Cardiac fibroblast (primary cell): ENCODE measurements at places on chromosomes 1 and 21.
A peak's percentile ranks its signal among the peaks of the same experiment; 100 is the strongest.

- peak; percentile 40 for DNase-seq
Observed at GRCh38 chr1:39104158-39105060, 78.3 kb downstream of the NDUFS5 start.

DNA sequence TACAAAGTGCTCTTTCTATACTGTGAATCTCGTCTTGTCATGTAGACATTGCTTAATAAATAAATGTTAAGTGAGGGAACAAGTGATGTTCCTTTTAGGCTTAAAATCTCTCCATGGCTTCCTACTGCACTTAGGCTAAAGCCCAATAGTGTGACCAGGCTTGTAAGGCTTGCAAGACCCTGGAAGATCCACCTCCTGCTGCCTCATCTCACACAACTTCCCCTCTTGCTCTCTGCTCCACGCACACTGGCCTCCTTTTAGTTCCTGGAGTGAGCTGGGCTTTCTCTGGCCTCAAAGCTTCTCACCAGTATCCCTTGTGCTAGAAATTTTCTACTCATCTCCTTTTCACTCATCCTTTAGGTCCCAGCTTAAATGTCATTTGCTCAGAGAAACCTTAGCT, 41.5 kb upstream of the DIPK1A start:
- DNase-seq, result no peak

GRCh38 chr1:116262995-116263385, 110.1 kb upstream of the ATP1A1 start:
- no peak for DNase-seq

GRCh38 chr1:78492386-78492950, 1.7 kb downstream of the PTGFR start:
- DNase-seq, result peak; percentile 13
